ENCODE measurements at places on chromosomes 5 and 9.

GRCh38 chr5:1419476-1420210 is 25.6 kb downstream of the SLC6A3 start:
- DNase-seq: no peak

GRCh38 chr9:136326061-136326760 is 1.1 kb upstream of the GPSM1 start:
- no peak for DNase-seq

- no peak for DNase-seq
These were observed 143.7 kb downstream of the PTTG1 start for GRCh38 chr5:160565376-160565775.

DNA sequence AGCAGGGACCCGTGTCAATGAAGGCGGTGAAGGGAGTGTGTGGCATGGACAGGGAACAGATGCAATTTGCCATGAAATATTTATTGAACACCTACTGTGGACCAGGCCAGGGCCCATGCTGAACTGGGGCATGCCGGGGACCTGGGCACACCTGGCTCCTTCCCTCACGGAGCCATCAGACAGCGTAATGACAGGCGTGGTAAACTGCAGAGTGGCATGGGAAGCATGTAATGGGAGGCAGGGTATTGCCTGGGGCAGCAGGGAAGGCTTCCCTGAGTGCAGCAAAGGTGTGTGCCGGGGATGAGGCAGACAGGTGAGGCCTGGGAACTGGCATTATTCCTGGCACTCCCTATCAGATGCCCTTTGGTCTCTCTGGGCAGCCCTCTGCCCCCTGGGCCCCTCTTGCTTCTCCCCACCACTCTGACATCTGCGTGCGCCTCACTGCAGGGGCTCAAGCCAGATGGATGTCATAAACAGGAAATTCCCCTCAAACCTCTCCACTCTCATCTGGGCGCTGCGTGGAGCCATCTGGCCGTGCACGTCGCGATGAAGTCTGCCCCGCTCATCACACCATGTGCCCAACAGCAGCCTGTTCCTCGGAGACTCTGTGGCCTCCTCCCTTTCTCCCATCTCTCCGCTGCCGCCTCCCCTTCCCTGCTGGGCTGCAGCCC is 67.6 kb downstream of the HMCN2 start:
- DNase-seq: no peak

DNA sequence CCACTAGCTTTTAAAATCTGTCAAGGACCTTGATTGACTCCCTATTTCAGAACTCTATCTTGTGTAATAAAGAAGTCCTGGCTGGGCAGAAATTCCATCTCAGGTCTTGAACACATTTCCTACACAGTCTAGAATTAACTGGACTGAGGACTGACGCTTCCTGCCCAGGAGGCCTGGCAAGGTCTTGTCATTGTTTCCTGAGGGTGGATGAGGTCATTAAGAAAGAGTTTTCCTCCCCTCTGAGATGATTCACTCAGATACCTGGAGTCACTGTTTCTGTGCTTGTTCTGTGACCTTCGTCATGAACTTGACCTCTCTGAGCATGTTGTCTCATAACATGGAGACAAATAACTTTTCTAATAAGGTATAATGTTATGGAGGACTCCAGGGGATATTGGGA is 10.0 kb downstream of the MTAP start:
- no peak for DNase-seq

DNA sequence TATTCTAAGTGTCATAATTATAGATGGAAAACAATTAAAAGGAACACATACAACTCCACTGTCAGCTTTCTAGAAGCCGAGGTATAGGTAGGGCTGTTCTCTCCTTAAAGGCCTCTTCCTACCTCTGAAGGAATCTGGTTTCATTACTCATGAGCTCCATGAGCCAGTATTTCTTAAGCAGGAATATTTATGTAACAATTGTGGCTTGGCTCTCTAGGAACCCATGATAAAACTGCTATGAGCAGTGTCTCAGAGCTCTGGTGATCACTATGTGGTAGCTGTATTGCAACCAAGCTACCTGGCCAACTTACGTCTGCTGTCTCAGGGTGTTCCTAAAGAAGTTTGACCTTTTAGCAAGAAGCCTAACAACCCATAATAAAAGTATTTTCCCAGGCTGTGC is 157.7 kb downstream of the CEP120 start:
- no peak for DNase-seq

GRCh38 chr9:108528231-108528630 is 327.6 kb downstream of the ACTL7B start:
- DNase-seq: no peak

DNA sequence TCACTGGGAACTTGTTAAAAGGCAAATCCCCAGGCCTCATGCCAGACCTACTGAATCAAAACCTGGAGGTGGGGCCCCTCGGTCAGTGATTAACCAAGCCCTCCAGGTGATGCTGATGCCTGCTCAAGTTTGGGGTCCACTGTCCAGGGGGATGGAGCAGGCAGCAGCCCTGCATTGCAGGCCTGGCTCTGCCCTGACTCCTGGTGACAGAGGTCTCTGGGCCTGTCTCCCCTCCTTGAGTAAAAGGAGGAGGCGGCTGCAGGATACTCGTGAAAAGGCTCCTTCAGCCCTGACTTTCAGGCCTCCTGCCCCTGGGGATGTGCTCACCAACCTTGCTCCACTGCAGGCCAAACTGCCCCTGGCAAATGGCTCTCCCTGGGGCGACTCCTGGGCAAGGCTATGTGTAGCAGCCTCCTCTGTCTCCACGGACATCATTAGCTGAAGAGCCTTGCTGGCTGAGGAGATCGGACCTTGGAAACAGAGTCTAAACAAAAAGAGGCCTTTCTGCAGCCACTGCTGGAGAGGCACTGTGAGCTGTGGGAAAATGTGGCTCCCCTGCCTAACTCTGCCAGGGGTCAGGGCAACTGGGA is 134.8 kb upstream of the ALDH1B1 start:
- no peak for DNase-seq

GRCh38 chr5:103624675-103625074 is 62.1 kb upstream of the NUDT12 start:
- no peak for DNase-seq

DNA sequence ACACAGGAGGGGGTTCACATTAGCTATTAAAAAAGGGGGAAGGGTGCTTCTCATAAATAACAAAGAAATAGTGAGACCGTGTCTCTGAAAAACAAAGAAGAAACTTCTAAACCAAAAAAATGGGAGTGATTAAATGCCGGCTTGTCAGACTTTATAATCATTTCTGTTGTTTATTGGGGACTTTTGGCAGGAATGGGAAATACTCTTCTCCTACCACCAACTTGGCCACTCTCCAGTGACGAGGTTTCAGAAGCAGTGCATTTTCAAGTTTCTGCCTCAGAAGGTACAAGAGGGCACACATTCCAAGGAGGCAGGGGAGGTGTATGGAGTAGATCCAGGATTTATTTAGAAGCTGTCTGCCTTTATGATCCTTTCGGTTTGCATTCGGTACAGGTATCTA is 46.2 kb downstream of the LIX1 start:
- DNase-seq: no peak

GRCh38 chr5:171330021-171330420 is 21.0 kb downstream of the TLX3 start:
- DNase-seq: no peak

GRCh38 chr9:77712533-77713130 is 64.5 kb upstream of the GNA14 start:
- no peak for DNase-seq

- DNase-seq: no peak
These were observed 177.6 kb upstream of the PANK3 start for GRCh38 chr5:168756453-168757391.

GRCh38 chr9:38009990-38010389 is 59.0 kb downstream of the SHB start:
- no peak for DNase-seq

DNA sequence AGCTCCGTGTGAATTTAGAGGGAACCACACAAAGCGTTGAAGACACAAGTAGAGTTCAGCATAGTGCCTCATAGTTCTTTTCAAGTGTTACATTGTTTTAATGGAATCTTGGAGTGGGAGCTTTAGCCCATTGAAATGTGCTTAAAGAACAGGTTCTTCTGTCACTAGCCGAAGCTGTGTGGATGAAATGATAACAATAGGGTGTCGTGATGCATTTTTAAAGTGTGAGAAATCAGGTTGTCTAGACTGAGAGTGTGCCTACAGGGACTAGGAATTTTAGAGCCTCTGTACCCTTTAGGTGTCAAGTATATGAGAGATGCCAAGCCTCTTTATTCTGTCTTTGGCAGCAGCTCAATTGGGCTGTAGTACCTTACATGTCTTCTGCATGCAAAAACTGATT is 83.0 kb downstream of the NDUFS4 start:
- no peak for DNase-seq

DNA sequence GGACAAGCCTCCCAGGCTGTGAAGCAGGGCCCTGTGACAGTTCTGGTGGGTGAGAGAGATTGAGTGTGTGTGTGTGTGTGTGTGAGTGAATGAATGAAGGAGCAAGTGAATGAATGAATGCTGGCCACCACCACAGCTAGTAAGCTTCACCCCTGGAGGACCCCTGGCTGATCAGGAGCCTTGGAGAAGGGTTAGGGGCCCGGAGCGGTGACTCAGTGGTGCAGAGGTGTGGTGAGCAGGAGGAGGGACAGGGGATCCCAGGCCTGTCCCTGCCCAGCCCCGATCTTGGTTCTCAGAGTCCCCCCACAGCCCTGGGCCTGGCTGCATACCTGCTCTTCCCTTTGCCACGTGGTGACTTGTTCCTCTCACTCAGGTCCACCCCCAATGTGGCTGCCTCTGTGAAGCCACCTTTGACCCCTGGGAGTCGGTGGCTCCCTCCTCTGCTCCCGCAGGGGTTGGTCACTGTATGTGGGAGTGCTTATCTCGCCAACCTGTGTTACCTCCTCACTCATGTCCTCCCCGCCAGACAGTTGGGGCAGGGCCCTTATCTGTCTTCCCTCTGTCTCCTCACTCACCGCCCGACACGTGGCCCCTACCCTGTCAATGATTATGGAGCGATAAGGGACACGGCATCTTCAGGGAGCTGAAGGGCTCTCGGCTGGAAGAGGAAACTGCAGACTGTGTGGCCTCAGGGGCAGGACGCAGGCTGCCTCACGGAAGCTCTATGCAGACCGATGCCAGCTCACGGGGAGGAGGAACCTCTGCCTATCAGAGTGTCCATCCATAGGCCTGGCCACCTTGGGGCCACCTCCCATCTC is 99.9 kb upstream of the PITX1 start:
- peak; percentile 97 for DNase-seq

- DNase-seq: no peak
These were observed 149.5 kb downstream of the HSPA4 start for GRCh38 chr5:133201310-133201709.

DNA sequence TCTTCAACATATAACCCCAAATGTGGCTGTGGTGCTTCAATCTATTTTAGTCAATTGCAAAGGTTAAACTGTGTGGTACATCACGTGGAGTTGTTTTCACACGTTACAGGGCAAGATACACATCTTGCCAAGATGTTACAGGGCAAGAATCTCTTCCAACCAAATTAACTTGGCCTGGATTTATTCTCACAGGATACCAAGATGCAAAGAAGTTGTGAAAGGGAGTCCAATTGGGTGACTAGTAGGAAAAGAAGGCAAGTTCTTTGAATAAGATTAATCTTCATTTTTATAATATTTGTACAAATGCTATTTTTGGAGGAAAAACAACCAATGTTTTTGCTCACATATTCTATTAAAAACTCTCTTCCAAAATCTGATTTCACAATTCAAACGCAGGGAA is 4.8 kb upstream of the IFNA8 start:
- DNase-seq: no peak

GRCh38 chr9:116978155-116978554 is 291.1 kb downstream of the TRIM32 start:
- no peak for DNase-seq

GRCh38 chr5:156541582-156541981 is 214.6 kb downstream of the SGCD start:
- DNase-seq: no peak

GRCh38 chr5:133242221-133242835 is 190.5 kb downstream of the HSPA4 start:
- DNase-seq: no peak

DNA sequence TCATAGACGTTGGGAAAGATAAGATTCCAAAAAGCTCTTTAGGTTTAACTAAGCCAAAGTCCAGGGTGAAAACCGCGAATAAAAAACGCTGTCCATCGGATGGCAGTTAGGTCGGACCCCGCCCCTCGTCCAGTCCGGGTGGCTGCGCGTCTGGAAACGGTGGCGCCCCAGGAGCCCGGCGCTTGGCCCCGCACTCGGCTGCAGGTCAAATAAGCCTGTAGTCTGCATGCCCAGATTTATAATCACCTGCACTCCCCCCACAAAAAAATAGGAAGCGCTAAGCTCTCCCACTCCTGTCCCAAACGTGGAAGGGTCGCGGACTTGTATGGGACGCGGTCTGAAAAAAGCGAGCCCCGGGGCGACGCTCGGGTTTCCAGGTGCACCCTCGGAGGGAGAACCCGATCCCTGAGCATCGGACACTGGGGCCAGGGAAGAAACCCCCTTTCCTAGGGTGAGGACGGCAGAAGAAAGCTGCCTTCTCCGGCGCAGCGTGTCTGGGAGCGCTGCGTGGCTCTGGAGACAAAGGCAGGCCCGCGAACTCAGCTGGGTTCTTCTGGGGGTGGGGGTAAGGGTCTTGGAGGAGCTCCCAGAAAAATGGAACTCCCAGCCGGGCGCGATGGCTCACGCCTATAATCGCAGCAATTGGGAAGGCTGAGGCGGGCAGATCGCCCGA is 923 bp upstream of the ZBTB5 start:
- DNase-seq: peak; percentile 71

DNA sequence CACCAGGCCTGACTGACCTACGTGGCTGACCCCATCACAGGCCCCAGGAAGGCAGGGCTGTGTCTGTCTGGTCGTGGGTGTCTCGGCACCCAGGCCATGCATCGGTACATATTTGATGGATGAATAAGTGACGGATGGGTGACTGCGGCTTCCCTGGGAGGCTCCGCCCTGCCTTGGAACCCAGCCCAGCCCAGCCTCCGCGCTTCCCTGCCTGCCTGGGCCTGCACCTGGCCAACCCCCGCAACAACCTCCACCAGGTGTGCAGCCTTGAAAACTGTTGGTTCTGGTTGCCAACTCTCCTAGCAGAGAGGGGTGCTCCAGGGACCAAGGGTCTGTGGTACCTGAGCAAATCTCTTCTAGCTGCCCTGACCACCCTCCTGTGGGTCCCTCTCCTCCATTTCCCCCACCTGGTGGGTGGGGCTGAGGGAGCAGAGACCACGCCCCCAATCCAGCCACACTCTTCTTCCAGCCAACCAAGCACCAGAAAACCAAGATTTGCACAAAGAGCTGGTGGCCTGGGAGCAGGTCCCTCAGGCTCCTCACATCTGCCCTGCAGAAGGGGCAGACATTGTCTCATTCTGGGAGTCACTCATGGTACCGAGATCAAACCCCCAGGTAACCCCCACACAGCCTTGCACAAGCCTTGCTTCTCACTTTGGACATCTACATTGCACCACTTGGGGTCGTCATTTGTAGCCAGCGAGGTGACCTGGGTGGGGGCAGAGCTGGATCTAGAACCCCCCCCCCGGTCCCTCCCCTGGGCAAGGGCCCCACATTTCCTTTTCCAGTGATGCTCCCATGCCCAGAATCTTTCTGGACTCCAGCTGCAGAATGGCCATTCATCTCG is 100.6 kb upstream of the IER5L start:
- DNase-seq: peak; percentile 54

DNA sequence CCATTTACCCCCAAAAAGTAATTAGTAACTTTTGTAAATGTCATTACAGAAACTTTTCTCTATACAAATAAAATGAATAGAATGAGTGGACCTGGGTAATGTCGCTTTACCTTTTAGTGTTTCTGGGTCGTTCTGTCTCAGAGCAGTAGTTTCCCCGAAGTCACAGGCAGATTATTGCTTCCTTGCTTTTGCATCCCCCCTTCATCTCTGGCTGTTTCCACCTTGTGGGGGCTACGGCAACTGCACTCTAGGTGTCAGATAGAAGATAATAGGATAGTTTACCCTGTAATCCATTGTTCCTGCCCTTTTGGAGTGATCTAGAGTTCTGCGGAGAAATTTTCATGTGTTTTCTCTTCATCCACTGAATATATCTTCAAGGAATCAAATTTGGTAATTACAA is 68.7 kb downstream of the PRR16 start:
- DNase-seq: no peak

Measured in K562 (cell line).